ENCODE measurements at places on chromosomes 7 and 10. TPM values are rescaled to one million over a fixed set of nuclear protein-coding genes. Genes with fewer than 3 reads are reported as not detected.
A peak's percentile ranks its signal among the peaks of the same experiment; 100 is the strongest.

Gene PRKG1
- total RNA-seq: 21.8 TPM

Gene LARP4B
- 30.8 TPM for total RNA-seq

Gene SPDYE16
- total RNA-seq: not detected

Gene MICALL2
- 10.6 TPM for total RNA-seq

Gene NOS3
- 0.32 TPM for total RNA-seq

Gene OR2A1
- total RNA-seq: 0.13 TPM

Gene CLCN1
- not detected for total RNA-seq

Gene TUBAL3
- not detected for total RNA-seq

Gene FRMD4A
- total RNA-seq: 17.5 TPM

Gene UPK3BL2
- 1.6 TPM for total RNA-seq

- DNase-seq: no peak
Measured at GRCh38 chr10:55220975-55221374, 419.9 kb upstream of the PCDH15 start.

DNA sequence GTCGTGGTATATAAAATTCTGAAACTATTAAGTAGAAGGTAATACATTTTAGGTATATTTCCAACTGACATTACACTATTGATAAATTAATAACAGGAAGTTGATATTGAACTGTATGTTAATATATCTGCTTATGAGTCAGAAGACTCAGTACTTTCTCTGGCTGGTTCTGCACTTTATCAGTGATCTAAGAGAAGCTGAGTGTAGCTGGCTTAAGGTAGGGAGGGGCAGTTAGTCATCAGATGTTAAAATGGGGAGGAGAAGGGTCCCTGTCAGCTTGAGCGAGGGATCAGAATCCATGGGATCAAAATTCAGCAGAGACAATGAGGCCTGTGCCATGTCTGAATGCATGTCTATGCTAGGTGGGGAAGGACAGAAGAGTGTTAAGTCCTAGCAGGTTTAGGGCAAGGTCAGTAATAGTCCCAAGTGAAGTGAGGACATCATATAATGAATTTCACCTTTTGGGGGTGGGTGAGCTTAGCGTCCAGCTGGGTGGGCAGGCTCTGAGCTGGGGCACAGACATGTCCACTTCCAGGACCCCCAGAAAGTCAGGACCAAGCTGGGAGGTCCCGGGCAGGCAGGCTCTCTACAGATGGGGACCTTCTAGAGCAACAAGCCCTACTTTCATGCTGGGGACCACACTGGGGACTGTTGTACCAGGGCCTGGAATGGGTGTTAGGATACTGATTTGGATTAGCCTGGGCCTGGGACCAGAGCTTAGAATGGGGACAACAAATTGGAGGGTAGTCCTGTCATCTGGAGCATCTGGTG, 82.9 kb downstream of the WDFY4 start:
- DNase-seq: no peak

DNA sequence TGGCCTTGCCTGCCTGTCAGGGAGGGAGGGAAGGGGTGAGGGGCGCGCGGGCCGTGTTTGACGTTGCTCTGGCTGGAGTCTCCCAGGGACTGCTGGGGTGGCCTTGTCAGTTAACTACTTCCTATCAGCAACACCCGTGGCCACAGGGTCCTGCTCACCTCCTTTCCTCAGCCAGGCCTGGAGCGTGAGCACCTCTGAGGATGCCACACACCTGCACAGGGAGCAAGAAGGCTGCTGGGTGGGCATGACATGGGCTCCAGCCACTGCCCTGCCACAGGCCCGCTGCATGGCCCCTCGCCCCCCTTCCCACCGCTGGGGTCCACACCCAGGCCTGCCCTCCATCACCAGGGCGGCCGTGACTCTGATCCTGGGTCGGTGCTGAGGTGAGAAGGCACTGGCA, 212.4 kb downstream of the ELFN1 start:
- no peak for DNase-seq

DNA sequence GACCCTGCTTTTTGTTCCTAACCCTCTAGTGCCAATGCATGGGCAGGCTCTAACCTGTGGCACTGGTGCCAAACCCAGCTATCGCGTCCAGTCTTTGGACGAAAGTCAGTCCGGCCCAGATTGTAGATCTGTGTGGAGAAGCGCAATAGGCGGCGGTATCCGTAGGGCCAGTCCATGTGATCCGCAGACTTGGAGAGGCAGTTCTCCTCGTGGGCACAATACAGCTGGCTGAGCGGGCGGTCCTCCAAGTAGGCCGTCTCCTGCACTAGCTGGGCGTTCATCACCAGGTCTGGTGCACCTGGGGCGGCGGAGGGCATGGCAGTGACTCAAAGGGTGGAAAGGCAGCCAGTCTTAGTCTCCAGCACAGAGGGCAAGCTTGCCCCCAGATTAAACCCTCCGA, 14.5 kb downstream of the LOXL4 start:
- DNase-seq: no peak

DNA sequence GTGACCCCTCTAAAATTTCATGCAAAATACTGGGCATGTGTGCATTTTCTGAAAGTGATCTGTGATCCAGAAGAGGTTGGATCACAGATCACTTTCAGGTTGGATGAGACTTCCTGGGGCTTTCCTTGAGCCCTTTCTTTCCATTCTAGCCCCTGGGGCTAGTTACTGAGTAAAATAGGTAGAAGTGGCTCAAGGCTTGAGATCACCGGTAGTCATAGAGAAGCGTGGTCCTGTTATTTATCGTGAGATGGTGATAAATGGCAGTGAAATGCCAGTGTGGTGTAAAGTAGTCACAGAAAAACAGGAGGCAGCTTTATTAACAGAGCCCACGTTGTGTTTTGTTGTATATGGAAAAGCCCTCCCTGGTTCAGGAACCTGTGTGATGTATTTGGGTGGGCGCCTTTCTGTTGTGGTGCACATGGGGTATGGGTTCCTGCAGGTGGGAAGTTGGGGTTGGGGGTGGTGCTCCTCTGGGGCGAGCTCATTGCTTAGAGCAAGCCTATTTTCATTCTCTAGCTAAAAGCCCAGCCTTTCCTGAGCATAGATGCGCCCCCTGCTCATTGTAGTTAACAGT, 34.0 kb upstream of the SH2D4B start:
- DNase-seq: no peak

- no peak for DNase-seq
Measured at GRCh38 chr7:8338206-8338605, 76.2 kb upstream of the ICA1 start.

GRCh38 chr7:3836855-3837254, 535.8 kb downstream of the SDK1 start:
- DNase-seq: no peak

GRCh38 chr7:130988443-130988842, 254.4 kb upstream of the KLF14 start:
- peak; percentile 72 for DNase-seq

DNA sequence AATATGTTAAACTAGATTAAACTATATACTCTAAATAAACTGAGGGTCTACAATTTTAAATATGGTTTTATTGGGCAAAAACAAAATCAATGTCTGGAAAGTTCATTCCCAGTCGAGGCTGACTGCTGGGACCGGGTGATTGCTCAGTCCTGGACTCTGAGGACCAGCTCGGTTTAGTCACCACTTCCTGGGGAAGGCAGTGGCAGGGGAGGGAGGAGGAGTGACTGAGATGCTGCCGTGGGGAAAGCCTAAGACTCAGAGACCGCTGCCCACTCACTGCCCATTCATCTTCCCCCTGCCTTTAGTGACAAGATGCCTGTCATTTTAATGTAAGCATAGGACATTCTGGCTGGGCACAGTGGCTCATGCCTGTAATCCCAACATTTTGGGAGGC, 29.0 kb downstream of the ATOH7 start:
- DNase-seq: peak; percentile 94

DNA sequence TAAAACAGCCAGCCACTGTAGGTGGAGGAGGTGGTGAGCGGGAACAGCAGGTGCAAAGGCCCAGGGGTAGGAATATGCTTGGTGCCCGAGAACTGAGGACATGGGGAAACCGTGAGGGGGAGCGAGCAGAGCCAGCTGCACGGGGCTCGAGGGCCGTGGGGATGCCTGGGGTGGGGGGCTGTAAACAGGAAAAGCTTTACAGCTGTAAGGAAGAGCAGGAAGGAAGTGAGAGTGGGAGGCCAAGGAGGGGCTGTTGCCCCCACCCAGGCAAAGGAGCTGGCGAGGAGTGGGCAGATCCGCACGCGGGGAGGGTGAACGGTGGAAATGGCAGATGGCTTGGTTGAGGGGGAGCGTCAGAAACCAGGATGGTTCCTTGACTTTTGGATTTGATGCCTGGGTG, 34.4 kb downstream of the ZMIZ1 start:
- no peak for DNase-seq

- DNase-seq: no peak
Measured at GRCh38 chr7:155458878-155459699, 1.2 kb downstream of the EN2 start.

- DNase-seq: no peak
Measured at GRCh38 chr10:35160743-35161142, 34.1 kb downstream of the CREM start.

GRCh38 chr10:69505636-69506318, 54.5 kb downstream of the TSPAN15 start:
- no peak for DNase-seq

GRCh38 chr10:50917486-50917885, 32.1 kb upstream of the A1CF start:
- DNase-seq: peak; percentile 86

- no peak for DNase-seq
Measured at GRCh38 chr7:127821146-127821545, 169.2 kb downstream of the SND1 start.

- no peak for DNase-seq
Measured at GRCh38 chr7:55251313-55251712, 113.8 kb upstream of the LANCL2 start.

- DNase-seq: no peak
Measured at GRCh38 chr7:105118612-105119600, 104.9 kb downstream of the KMT2E start.

GRCh38 chr7:139035586-139036353, at the start of gene ZC3HAV1L:
Gene ZC3HAV1L, minus strand, starts transcription at chr7:139036042. Its CDS starts 25 bp downstream, at chr7:139036017.
- DNase-seq: peak; percentile 82

DNA sequence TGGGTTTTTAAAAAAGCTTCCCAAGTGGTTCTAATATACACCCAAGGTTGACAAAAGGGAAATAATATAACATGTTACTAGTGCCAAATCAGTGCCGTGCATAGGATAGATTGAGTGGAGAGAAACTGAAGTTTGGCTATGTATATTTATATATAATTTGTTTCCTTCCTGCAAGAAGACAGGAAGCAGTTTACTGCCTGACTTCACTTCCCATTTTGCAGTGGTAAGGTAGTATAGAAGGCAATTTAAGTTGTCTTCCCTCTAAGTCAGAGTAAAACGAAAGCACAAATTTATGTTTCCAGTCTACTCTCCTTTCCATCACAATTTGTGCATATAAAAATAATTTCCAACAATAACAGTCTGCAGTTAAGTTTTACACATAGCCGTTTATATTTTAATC, 3.4 kb upstream of the HYCC1 start:
- DNase-seq: no peak

DNA sequence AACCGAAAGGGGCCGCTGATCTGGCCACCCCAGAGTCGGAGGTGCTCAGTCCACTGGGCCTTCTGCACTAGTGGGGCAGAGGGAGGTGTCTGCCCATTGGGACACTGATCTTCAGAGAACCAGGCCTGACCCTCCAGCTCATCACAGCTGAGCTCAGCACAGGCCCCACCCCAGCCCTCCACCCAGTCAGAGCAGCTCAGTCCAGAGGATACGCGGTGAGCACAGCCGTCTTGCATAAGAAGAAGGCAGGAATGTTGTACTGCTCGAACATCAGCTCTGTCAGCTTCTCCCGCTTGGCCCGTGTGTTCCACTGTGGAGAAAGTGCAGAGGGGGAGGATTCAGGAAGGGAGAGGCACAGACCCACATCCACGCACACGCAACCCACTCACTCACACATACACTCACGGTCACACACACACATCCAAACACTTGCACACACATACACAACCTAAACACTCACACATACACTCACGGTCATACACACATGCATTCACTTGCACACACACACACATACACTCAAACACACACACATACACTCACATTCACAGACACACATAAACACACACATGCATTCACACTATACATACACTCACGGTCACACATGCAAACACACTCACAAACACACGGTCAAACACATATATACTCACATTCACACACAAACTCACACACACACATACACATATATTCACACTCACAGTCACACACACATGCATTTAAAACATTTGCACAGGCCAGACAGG, 6.3 kb downstream of the ACTL6B start:
- peak; percentile 20 for DNase-seq

GRCh38 chr10:86521678-86522509, at the start of gene WAPL:
Gene WAPL, minus strand, starts transcription at chr10:86521792. Its CDS starts 3,723 bp downstream, at chr10:86518069.
- DNase-seq: peak; percentile 99

- peak; percentile 32 for DNase-seq
Measured at GRCh38 chr10:73898730-73899410, 12.1 kb upstream of the PLAU start.

DNA sequence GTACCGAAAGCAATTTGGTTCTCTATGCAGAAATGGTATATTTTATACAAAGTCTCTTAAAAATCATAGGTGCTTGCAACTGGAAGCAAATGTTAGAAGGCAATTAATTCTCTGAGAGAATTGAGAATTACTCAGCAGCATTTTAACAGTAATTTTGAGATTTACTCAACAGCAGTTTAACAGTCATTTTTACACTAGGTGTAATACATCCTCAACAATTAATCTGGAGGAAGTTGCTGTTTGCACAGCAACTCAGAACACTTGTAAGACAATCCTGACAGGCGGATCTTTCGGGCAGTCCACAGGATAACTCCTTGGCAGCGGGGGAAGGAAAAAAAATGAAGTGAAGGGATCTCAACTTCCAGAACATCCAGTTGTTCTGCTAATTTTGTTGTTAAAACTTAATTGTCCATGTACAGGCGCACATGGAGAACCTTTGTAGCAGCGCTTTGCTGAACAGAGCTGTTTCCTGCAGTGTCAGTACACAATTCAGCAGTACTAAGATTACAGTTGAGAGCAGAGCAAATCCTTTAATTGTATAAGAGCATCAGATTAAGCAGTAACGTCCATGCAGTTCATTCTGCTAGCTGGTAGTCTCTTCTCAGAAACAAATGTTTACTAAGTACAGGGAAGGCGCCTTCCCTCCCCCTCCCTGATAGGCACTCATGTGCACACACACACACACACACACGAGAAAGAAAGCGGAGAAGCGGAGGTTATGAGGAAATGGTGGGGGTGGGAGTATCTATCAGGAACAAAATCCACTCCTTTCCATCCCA, 43.8 kb downstream of the ENO4 start:
- DNase-seq: no peak

DNA sequence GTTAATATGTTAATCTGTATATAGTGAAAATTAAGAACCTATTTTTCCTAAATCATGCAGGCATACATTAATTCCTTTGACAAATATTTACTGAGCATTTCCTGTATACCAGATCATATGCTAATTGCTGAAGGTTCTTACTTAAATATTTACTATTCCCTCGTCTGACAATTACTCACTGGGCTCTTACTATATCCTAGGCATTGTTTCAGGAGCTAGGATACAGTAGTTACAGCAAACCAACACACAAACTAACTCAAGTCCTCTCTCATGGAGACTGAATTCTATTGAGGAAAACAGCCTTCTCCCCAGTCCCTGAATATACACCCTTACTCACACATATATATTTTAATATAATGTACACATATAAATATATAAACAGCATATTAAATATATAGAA, 786.0 kb downstream of the NRG3 start:
- DNase-seq: no peak

GRCh38 chr10:79348640-79348988, 1.3 kb downstream of the PPIF start:
- DNase-seq: peak; percentile 35
